Breast epithelium (tissue), 4 donors: ENCODE measurements at places on chromosomes 13 and 19.

DNA sequence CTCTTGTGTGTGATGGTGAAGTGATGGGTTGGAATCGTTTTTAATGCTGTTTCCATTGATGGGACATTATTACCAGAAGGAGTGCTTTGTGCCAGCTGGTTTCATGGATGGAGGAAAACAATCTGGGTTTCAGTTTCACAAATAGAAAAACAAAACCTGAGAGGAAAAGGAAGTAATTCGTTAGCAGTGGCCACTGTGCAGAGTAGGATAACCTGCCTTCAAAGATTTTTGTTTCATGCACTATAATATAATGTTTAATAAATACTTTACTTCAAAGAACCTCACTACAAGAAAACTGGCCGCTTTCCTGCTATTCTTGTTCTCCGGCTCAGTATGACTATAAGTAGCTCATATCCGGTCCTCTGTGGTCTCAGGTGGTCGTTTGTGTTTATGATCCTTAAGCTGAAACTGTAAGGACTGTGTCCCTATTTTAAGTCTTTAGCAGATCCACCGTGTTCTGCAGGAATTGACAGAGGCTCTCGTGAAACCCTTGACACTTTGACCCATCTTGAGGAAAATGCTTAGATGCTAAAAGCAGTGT is 104.7 kb downstream of the GGACT start:
- no peak for DNase-seq

DNA sequence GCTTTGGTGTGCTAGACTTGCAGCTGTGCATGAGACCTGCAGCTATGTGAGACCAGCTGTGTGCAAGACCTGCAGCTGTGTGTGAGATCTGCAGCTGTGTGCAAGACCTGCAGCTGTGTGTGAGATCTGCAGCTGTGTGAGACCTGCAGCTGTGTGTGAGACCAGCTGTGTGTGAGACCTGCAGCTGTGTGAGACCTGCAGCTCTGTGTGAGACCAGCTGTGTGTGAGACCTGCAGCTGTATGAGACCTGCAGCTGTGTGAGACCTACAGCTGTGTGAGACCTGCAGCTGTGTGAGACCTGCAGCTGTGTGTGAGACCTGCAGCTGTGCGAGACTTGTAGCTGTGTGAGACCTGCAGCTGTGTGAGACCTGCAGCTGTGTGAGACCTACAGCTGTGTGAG is 6.7 kb upstream of the DCUN1D2 start:
- no peak for DNase-seq

DNA sequence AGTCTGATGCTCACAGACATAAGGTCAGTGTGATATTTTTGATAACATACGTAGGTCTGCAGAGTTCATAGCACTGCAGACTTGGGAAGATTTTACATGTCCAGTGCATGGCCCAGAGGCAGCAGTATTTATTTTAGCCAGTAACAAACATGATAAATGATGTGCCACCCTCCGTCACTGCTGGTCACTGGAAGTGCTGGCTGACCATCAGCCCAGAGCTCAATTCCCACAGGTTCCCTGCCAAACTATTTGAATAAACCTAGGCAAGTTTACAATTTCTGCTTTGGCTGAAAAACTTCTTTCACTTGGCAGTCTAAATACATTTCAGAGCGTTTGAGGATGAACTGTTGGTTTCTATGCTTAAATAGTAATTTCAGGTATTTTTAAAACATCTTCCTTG is 135.5 kb upstream of the EDNRB start:
- DNase-seq: no peak

- no peak for DNase-seq
These were observed 113.0 kb upstream of the ARGLU1 start for GRCh38 chr13:106680796-106681472.

GRCh38 chr19:23440791-23441190 is 45.5 kb upstream of the ZNF91 start:
- no peak for DNase-seq

DNA sequence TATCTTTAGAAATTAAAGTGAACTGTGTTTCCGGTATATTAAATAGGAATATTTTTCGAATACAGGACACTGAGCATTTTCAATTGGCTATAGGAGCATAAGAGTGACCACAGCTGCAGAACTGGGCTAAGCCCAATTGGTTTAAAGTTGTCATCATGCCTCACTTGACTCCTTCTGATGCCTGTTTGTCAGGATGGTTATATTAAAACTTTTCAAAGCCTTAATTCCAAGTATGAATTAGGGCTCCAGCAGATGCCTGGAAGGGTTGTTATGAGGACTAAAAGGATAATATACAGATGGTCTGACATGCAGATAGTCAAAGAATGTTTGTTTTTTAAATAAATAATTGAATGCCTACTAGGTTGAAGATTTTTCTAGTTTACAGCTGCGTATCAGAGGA is 100.0 kb downstream of the LMO7 start:
- DNase-seq: no peak

DNA sequence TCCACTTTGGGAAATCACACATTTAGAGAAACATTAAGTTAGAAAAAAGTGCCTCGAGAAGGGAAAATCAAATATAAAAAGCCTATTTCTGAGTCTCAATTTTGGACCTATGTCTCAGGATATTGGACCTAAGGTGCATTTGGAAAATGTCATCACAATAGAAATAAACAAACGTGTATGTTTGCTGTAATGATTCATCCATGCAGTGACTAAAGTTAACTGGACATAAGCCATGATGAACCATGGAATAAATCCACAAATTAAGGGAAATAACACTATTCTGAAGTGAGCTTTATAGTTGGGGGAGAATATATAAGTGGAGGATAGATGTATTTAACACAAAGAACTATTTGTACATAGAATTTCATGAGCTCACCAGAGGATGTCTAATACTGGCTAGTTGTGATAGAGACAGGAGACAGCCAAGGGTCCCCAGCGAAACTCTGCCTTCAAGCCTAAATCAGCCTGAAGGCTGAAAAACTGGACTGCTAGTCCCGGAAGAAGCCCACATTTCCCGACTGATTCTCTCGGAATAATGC is 963.3 kb upstream of the SPRY2 start:
- no peak for DNase-seq

DNA sequence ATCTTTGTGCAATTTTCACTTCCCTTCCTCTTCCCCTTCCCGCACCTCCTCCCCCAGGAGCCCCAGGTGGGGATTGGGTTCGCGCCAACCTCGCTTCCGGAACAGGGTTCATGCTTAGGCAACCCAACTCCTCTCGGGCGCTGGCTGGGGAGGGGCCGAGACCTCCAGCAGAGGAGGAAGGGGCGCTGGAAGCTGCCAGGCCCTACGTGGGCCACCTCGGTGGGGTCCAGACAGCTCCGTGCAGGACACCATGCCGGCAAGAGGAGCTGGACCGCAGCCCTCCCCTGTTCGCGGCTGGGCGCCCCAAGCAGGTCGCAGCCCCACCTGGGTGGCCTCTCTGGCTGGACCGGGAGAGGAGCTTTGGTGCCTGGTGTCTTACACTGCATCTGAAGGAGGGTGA is 91.1 kb downstream of the SPACA7 start:
- no peak for DNase-seq

- peak; percentile 20 for DNase-seq
These were observed 718 bp downstream of the CDK8 start for GRCh38 chr13:26254583-26255111.

- no peak for DNase-seq
These were observed 87.6 kb downstream of the MUC16 start for GRCh38 chr19:8922591-8922990.

- DNase-seq: no peak
These were observed 3.3 kb downstream of the VSTM2B start for GRCh38 chr19:29528946-29529645.

DNA sequence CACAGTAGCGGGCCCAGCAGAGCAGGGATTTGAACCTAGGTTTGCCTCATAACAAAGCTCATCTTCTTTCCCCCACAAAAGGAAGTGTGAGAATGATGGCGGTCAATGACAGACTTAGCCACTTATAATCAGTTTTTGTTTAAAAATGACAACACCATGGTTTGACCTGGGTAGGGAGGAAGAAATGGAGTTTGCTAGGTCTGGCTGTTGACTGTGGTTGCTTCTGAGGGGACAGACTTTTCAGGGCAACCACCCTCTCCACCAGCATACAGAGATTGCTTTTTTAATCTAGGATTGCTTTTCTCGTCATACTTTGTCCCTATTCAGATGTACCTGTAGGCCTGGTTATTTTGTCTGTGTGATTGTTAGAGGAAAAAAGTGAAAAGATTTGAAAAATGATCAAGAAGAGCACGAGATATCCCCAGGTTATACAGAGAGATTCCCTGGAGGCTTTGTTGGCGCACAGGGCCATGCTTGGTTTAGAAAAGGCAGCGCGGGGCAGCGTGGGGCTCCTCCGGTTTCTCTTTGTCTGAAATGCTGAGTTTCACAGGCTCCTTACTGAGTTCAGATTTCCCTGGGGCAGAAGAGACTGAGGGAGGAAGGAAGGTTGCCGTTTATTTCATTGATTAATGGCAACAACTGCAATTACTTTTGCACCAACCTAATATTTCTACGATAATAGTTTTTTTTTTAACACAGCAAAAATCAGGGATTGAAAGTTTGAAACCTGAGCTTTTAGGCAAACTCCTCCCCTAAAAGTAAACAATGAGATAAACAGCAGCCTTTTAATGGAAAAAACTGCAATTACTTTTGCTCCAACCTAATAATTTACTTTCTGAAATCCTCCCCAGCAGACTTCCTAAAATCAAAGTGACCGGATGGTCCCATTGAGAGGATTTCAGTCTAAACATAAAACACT is 97.0 kb upstream of the RNF113B start:
- DNase-seq: no peak

DNA sequence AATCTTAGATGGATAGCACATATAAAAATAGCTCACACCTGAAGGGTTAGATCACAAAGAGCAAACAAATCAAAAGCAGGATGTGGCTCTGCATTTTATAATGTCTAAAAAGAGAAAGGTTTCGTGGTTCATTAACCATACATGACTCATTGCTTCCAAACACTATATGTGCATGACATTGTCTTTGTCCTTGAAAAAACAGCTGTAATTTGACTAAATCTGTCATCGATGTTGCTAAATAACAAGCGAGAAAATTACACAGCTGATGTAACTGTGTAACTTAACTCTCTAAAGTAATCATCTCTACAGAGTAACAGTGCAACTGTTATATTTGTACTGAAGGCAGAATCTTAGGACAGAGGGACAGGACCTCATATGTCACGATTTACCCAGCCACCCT is 383.1 kb upstream of the GPC6 start:
- DNase-seq: no peak

DNA sequence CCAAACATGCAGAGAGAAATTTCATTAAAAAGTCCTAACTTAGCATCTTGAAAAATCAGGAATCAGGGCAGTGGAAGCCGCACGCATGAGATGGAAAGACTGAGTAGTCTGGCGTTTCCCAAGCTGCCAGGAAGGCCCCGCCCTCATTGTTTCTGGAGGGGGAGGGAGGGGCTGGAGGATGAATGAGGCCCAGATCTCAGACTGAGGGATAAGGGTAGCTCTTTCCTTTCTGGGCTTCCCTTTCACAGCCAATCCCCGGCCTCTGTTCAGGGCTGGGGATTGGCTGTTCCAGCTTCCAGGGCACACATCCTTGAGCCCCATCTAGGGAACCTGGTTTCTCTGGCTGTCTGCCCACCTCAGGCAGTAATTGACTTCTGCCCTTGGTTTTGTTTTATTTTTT is 7.3 kb downstream of the C19orf53 start:
- peak; percentile 60 for DNase-seq

DNA sequence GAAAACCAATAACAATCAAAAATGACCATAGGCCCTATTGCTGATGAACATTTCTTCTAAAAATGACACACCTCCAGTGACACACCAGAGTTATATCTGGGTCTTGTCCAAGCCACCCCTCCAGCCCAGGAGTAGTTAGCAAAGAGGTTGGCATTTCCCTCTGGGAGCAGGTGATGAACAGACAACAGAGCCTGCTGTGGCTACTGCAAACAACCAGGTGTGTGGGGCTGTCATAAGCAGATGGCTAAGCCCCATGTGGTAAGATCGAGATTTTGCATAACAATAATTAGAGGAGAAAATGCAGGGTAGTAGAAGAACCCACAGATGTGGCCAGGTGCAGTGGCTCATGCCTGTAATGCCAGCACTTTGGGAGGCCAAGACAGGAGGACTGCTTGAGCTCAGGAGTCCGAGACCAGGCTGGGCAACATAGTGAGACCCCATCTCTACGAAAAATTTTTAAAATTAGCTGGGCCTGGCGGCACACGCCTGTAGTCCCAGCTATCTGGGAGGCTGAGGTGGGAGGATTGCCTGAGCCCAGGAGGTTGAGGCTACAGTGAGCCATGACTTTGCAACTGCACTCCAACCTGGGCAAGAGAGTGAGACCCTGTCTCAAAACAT is 5.0 kb downstream of the XRCC1 start:
- no peak for DNase-seq

DNA sequence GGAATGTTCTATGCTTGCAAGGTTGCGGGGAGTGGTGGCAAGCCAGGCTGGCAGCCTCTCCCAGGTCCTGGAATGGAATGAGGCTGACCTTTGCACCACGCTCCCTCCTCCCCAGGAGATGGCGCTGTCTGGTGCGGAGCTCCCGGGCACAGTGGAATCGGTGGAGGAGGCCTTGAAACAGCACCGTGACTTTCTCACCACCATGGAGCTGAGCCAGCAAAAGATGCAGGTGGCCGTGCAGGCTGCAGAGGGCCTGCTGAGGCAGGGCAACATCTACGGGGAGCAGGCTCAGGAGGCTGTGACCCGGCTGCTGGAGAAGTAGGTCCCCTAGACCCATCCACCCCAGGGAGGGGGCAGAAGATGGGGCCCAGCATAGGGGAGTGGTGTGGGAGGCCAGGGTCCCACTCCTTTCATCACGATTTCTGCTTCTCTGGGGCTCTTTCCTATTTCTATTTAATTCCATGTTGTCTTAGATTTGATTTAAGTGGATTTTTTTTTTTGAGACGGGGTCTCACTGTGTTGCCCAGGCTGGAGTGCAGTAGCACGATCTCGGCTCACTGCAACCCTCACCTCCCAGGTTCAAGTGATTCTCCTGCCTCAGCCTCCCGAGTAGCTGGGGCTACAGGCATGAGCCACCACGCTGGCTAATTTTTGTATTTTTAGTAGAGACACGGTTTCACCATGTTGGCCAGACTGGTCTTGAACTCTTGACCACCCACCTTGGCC is 53.2 kb upstream of the SHKBP1 start:
- no peak for DNase-seq

DNA sequence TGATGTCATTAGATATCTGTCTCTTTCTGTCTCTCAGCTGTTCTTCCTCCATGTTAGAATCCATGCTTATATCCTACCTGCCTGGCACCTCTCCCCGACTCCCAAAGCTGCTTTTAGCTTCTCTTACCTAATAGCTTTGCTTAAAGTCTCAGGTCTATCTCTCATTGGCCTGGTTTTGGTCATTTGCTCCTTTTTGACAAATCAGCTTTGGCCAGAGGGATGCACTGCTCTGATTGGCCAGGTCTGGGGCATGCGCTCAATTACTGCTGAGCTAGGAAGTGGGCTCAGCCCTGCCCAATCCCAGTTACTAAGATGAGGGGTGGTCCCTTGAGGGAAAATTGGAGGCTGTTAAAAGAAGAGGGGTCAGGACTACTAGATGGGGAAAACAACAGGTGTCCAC is 11.5 kb upstream of the CLASRP start:
- DNase-seq: no peak
